ENCODE measurements at places on chromosomes 12 and 14.
A peak's percentile ranks its signal among the peaks of the same experiment; 100 is the strongest.

DNA sequence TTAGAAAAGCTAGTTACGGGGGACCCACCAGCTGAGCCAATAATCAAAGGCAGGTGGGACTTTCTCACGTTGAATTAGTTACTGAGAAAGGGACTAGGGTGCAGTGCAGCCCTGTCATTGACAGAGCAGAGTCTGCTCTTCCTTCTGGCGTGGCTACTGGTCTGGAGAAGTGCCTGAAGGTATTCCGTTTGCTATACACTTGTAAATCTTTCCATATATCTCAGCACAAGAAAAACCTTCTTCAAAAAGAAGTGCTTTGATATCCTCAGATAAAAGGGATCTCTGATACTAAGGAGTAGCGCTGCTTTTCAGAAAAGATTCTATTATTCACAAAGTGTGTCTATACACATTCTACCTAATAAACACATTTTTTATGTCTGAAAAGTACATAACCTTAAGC, 91.5 kb downstream of the KCNK10 start:
- no peak for DNase-seq

GRCh38 chr12:50520416-50521207, 15.8 kb downstream of the DIP2B start:
- DNase-seq: no peak

- DNase-seq: no peak
Measured at GRCh38 chr12:94872671-94872970, 130.9 kb downstream of the NDUFA12 start.

DNA sequence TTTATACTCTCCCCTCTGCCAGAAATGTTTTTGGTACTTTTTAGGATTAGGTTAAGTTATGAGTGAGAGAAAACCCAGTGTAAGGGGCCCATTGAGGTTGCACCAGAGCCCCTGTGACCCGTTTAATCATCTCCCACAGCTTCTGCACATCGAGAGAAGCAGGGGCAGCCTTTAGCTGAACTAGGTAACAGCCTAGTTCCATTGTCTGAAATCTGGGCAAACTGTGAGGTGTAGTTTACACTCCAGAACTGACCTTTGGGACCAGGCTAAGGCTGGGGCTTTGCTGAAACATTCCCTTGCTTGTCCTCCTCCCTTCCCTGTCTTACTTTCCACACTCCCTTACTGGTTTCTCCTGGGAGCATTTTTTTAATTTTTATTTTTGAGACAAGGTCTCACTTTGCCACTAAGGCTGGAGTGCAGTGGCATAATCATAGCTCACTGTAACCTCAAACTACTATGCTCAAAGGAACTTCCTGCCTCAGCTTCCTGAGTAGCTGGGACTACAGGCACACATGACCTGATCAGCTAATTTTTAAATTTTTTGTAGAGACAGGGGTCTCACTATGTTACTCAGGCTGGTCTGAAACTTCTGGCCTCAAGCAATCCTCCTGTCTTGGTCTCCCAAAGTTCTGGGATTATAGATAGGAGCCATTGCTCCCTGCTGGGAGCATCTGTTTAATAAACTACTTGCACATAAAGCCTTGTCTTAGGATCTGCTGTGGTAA, 25.9 kb upstream of the DHRS2 start:
- DNase-seq: no peak

GRCh38 chr12:34403706-34404376, 381.5 kb downstream of the ALG10 start:
- peak; percentile 57 for DNase-seq

- no peak for DNase-seq
Measured at GRCh38 chr14:35506927-35507326, 27.0 kb upstream of the INSM2 start.

DNA sequence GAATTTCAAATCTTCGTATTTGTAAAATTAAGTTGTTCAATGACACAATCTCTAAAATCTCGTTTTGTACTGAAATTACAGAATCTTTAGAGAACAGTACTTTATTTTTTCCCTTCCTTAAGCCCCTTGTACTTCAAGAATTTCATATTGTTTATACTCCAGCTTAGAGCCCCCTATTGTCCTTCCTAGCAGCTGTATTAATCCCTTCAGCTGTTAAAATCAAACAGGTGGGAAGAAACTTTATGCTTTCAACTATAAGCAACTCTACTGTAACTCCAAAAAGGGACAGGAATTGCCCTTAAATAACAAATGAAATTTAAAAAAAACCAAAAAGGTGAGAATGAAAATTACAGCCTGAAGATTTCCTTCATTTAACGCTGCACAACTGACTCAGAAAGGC, 1.7 kb downstream of the NACA start:
- DNase-seq: no peak

DNA sequence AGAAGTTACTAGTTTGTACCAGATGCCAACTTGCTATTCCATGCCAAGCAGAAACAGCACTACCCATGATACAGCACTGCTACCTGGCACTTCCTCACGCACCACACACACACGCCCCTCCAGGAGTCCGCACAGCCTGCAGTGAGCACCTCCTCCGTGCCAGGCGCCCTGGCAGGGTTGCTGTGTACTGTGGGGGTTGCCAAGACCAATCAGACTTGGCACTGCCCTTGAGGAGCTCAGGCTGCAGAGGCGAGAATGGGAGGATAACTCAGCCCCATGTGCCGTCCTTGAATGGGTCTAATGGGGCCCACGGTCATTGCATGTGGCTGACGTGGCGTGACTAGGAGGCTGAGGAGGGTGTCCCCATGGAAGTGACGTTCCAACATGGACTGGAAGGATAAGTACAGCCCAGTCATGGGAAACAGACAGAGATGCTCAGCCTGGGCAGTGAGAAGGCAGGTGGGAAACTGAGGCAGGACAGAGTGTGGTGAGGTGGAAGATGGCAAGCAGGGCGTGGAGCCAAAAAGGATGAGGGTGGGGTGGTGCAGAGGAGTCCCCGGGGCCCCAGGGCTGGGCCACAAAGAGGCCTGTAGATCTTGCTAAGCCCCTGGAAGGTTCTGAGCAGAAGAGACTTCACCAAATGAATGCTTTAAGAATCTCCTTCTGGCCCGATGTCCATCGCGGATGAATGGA, 65.3 kb upstream of the C14orf180 start:
- no peak for DNase-seq

- no peak for DNase-seq
Measured at GRCh38 chr14:102951034-102951433, 28.6 kb downstream of the AMN start.

GRCh38 chr14:39474416-39474911, 42.2 kb upstream of the FBXO33 start:
- DNase-seq: no peak

DNA sequence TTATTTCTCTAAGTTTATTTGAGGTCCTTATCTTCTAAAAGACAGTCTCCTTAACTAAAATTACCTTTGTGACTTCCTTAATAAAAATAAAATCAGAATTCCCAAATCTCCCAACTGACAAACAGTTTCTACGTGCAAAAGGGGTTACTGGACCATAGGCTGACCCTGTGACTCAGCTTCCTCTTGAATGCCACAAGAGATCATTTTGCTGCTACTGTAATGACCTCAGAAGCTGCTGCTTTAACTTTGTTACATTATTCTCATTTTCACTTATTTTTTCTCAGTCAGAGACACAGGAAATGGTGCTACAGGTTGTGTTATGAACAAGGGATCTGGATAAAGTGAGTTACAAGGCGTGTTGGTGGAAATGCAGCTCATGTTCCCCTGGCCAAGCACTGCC, 132.2 kb upstream of the TMTC2 start:
- no peak for DNase-seq

- DNase-seq: no peak
Measured at GRCh38 chr12:50936821-50937530, 15.4 kb upstream of the HIGD1C start.

DNA sequence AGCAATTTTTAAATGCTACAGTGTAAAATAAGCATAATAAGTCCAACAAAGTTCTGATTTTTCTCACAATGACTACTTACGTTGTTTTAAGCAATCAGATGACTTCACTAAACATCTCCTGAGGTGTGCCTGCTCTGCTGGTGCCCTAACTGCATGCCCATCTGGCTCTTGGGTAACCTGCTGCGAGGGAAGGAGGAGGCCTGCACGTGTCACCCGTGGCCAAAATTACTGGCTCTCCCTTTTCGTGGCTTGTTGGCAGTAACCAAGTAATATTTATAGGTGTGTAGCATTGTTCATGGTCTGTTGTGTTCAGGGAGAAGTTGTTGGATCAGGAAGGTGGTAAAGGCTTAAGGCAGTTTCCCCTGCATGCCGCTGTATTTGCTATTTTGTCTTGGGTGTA, 6.3 kb upstream of the NFKBIA start:
- DNase-seq: no peak

GRCh38 chr14:76268700-76269099, 107.2 kb upstream of the ESRRB start:
- DNase-seq: no peak

DNA sequence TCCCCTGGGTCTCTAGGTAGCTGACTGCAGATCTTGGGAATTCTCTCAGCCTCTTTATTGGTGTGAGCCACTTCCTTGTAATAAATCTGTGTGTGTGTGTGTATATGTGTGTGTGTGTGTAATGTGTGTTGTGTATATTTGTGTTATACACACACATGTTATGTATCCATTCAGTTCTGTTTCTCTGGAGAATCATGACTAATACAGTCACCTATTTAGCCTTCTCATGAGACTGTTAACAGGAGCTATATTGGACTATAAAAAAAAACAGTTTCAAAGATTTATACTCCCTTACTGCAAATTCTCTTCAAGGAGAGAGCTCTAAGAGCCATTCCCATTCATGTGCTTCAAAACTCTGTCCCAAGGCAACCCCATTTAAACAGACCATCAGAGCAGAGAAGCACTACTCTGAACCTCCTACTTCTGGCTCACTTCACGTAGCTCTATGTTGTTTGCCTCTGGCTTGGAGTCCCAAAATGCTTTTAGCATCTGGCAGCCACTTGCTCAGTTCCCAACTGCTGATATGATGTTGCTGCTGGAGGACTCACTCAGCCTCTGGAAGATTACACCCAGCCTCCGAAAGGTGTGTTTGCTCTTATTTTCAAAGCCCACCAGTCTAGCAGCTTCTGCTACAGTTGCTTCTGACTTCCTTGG, 48.7 kb upstream of the KITLG start:
- no peak for DNase-seq

- no peak for DNase-seq
Measured at GRCh38 chr14:30193845-30194501, 266.3 kb upstream of the PRKD1 start.

DNA sequence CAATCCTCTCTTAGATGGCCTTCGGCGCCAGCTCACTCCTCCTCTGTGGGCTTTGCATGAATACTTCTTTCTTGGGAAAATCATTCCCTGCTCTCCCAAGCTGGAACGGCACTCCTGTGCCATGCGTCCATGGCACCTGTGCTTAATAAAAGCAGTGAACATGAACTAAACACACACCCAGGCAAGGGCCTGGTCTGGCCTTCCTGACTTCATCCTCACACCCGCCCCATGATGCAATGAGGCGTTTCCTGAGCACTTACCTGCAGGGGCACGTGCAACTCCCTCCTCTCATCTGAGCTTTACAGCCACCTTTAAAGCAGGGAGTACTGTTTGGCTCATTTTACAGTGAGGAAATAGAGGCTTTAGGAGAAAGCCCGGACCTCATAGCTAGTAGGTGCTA, 219.8 kb downstream of the SLC41A2 start:
- DNase-seq: no peak
